NCI-H2227 treated with DMSO at 0.1 percent for 48 hours (cell line): ENCODE measurements at places on chromosomes 2 and 18.

GRCh38 chr2:19865151-19865550, 36.6 kb downstream of the TTC32 start:
- DNase-seq = no peak

- peak; percentile 49 for DNase-seq
Observed at GRCh38 chr18:56235481-56236013, 402.8 kb downstream of the TXNL1 start.

DNA sequence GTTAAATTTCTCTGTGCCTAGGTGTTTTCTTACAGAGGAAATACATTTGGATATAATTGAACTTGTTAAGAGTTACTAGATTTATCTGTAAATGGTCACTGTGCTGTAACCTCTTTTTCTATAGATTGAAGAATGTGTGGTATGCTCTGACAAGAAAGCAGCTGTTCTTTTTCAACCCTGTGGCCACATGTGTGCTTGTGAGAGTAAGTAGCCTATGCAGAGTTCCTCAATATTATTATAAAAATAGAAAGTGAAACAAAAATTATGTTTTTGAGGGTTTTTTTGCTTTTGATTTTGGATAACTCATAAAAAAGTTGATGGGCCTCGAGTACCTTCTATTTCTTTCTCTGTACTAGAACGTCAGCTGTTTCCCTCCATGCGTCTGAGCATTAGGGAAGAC, 112.4 kb downstream of the MIB1 start:
- no peak for DNase-seq

DNA sequence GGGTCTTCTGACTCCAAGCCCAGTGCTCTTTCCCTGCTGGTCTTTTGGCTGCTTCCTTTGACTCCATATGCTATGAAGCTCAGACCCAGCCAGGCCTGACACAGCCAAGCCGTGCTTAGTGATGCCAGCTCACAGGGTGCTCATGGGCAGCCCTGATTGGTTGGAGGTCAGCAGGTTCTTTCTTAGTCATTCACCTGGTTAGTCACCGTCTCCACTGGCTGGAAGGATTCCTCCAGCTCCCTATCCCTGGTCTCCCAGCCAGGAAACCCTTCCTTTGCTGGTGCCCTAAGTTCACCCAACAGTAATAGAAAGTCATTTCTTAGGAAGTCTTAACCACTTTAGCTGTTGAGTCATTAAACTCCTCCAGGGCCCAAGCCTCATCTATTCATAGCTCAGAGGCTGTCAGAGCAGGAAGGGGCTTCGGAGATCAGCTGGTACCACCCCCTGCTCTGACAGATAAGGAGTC, 3.9 kb downstream of the KCNK3 start:
- DNase-seq = no peak

GRCh38 chr2:8633735-8634313, 48.0 kb upstream of the ID2 start:
- no peak for DNase-seq

DNA sequence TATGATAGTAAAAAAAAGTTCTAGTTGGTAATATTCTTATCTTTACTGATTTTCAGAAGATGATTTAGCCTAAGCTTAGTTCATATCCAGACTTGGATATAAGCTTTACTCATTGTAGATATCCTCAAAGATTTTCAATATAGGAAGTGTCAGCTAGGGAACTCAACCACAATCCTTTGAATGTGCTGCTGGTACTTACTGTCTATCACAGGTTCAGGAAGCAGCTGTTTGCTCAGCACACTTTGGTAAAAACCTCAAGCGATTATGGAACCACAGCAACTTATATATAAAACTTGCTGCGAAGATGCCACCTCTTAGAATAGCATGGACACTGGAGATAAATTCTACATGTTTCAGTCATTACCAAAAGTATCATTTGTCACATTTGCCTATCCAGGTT, 60.1 kb upstream of the TNFRSF11A start:
- no peak for DNase-seq

DNA sequence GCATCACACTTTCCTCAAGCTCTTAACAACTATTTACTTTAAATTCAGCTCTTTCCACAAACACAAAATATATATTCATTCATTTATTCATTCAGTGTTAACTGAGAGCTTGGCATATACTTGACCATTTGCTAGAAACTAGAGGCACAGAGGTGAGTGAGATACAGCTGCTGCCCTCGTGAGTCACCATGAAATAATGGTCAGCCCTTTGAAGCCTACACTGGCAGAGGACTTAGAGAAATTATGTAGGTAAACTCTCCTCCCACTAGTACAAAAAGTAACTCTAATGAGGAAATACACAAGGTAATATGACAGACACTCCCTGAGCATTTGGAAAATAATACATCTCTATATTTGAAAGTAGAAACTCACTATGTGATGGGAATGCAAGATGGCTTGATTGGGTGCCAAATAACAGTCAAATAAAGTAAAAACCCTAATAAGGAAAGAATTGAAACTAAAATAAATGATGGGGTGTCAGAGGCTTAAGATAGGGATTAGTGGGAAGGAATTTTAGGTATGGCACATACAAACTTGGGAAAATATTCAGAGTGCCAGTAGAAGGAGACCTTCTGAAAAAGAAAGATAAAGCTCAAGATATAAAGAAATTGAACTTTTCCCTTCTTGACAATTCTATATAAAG, 61.1 kb downstream of the ANTXR1 start:
- DNase-seq = no peak

DNA sequence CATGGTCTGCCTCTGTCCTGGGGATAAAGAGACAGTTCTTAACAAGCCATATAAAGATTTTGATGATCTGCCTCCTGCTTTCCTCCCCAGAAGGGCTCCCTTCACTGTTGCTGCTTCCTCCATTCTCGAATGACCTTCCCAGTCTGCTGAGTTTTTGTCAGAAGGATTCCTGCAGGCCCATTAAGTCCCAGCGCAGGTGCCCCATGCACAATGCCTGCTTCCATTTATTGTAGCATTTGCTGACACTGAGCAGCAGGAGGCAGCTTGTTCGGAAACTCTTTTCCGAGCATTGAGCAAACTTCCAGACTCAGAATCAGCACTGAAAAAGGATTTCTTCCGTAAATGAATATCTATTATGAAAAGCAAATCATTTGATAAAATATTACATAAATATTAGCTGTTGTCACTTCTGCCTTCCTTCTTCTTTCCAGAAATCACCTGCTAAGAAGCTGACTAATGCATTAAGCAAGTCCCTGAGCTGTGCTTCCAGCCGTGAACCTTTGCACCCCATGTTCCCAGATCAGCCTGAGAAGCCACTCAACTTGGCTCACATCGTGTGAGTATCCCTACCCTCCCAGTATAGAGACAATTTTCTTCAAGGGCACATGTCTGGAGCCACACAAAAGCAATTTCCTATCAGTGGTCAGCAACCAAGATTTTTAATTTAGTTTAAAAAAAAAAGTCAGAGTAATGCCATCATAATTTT, 110.4 kb downstream of the DTNA start:
- no peak for DNase-seq

- no peak for DNase-seq
Observed at GRCh38 chr2:133495226-133495625, 73.0 kb downstream of the NCKAP5 start.

DNA sequence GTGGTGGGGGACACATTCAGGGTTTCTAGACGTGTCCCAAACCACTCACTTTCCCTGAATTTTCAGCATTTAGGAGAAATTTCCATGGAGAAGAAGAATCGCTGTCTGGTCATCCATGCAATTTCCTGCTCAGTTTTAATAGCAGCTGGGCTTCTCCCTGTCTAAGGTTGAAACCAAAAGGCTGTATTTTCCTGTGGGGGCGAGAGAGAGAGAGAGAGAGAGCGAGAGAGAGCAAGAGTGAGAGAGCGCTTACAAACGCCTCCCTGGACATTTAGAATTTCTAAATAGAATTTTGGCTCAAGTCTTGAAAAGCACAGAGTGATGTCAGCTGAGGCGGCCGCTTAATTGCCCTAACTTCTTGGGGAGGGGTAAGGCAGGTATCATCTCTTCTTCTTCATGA, 110.8 kb downstream of the SETBP1 start:
- DNase-seq = no peak

- DNase-seq = no peak
Observed at GRCh38 chr2:28280619-28281018, 112.0 kb upstream of the FOSL2 start.

DNA sequence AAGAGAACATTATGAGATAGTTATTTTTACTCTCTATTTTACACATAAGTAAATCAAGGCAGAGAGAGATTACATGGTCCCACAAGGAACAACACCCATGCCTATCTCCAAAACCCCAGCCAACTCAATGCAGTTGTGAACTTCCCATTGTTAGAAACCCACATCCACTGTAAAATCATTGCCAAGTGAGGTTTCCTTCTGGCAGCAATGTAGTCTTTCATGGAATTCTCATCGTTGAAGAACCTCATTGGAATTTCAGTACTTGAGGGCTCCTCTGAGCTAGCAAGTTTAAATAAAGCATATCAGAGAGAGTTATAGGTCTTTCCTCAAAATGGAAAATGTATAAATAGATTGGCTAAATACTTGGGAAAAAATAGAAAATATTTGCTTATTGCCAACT, 105.2 kb downstream of the RAD51AP2 start:
- DNase-seq = no peak

- peak; percentile 38 for DNase-seq
Observed at GRCh38 chr18:23340661-23341060, 112.4 kb upstream of the RIOK3 start.

GRCh38 chr2:127165539-127165935, 54.6 kb downstream of the CYP27C1 start:
- no peak for DNase-seq

GRCh38 chr2:128258218-128258617, 60.5 kb downstream of the HS6ST1 start:
- no peak for DNase-seq

DNA sequence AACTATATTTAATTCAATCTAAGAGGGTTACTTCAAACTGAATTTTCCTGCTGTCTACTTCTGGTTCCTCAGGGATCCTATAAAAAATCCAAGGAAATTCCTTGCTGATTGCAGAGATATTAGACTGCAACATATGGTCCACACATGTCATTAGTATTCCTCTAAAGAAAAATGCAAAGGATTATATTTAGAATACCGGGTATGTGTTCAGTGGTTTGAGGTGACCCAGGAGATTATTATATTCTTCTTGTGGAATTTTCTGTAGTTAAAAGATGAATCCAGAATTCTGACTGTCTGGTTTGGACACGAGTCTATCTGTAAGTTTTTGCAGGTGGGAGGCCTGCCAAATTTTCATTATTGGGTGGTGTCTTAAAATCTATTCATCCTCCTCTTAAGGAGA, 18.2 kb downstream of the HOXD1 start:
- no peak for DNase-seq

GRCh38 chr18:50847192-50847591, 27.4 kb upstream of the MRO start:
- no peak for DNase-seq

GRCh38 chr2:183371545-183371944, 247.3 kb downstream of the NUP35 start:
- DNase-seq = no peak

- DNase-seq = no peak
Observed at GRCh38 chr2:231399853-231400680, 4.6 kb downstream of the B3GNT7 start.

DNA sequence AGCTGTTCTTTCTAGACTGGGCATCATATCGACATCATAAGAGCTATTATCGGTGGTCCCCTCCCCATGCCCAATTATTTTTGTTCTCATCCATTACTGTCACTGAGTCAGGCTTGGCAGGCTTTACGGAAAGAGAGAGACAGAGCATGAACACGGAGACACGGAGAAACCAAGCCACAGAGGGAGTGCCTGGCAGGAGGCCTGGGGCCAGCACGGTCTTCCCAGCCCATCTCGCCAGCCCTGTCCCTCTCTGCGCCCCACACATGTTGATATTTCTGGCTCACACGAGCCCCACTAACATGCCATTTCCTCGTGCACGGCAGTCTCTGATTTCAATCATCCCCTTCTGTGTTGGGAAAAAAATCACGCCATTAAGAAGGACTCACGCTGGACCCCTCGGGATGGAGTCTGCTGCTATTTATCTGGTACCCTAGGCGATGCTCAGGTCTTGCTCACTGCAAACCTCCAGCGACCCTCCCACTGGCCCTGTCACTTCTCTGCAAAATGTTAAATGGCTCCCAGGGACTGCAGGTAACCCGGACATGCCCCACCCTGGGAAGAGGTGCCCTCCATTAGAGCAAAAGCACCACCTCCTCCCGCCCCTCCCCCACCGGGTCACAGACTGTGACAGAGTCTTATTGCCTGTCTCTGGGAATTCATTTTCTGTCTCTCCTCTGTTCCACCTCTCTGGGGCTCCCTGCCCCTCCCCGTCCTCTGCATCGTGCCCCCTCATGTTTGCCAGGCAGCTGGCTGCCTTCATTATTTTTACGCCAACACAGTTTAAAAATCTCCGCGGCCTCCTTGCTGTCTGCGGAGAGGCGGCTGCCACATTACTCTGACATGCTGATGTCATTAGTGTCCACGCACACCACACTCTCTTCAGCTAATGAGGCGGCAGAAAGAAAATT, 40.1 kb upstream of the GBX2 start:
- no peak for DNase-seq

- DNase-seq = no peak
Observed at GRCh38 chr2:19769513-19769912, 132.3 kb downstream of the TTC32 start.

GRCh38 chr18:48792611-48793380, 158.0 kb downstream of the SMAD7 start:
- peak; percentile 43 for DNase-seq

DNA sequence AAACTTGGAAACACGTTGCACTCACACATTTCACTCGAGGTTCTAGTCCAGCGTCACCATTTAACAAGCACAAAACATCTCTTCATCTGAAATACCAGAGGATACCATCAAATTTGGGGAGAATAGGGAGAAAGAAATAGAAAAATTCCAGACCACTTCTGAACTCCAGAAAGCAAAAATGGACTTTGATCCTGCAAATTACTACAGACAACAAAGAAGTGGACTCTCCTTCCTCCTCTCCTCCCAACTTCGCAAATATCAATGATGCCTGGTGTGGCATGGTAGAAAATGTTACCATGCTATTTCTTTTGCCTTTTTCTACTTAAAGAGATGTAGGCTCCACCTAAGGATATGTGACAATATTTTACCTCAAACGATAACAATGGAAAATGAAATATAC, 13.5 kb downstream of the UXS1 start:
- DNase-seq = no peak

DNA sequence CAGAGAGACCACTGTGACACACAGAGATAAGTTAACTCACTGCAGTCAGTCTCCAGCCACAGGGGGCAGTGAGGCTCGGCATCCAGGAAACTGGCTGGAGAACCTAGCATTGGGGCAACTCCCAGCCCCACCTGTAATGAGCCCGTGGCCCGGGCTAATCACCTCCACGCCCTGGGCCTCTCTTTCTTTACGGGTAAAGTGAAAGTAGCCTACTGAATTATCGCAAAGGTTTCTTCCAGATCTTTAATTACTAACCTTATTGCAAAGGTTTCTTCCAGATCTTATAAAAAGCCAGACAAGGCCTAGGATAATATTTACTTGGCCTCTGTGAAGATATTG, 45.7 kb upstream of the ACAA2 start:
- DNase-seq = no peak

GRCh38 chr2:69946351-69947324, 14.8 kb downstream of the ASPRV1 start:
- no peak for DNase-seq

GRCh38 chr2:238518172-238518820, 91.6 kb downstream of the ASB1 start:
- no peak for DNase-seq
